Stimulated activated CD4-positive, alpha-beta T cell treated with anti-CD3 and anti-CD28 coated beads, Interleukin-15, amount 100 ng/mL, for 48 hours (primary cell): ENCODE measurements at places on chromosomes 11 and 22.
A peak's percentile ranks its signal among the peaks of the same experiment; 100 is the strongest.

DNA sequence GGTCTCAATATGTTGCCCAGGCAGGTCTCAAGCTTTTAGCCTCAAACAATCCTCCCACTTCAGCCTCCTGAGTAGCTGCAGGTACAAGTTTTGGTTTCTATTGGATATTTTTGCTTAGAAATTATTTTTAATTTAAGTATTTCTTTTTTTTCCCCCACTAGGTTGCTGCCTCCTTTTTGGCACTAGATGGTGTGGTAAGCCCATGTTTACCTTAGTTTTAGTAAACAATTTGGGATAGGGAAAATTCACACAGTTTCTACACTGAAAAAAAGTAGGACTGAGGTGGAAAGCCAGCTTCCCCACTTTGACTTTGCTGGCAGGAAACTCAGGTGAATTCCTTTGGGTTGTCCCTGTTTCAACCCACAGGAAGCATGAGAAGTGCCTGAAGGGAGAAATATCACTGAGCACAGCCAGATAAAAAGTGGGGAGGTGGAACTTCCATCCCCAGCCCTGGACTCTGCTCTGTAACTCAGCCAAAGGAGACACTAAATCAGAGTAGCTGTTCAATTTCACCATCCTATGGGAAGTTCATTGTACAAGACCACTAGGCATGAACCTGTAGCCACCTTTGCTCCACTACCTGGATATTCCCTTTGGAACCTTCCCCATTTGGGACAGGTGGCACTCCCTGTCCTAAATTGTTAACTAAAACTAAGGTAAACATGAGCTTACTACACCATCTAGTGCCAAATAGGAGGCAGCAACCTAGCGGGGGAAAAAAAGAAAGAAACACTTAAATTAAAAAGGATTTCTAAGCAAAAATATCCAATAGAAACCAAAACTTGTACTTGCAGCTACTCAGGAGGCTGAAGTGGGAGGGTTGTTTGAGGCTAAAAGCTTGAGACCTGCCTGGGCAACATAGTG lies 154.4 kb upstream of the FAT3 start:
- DNase-seq: no peak

DNA sequence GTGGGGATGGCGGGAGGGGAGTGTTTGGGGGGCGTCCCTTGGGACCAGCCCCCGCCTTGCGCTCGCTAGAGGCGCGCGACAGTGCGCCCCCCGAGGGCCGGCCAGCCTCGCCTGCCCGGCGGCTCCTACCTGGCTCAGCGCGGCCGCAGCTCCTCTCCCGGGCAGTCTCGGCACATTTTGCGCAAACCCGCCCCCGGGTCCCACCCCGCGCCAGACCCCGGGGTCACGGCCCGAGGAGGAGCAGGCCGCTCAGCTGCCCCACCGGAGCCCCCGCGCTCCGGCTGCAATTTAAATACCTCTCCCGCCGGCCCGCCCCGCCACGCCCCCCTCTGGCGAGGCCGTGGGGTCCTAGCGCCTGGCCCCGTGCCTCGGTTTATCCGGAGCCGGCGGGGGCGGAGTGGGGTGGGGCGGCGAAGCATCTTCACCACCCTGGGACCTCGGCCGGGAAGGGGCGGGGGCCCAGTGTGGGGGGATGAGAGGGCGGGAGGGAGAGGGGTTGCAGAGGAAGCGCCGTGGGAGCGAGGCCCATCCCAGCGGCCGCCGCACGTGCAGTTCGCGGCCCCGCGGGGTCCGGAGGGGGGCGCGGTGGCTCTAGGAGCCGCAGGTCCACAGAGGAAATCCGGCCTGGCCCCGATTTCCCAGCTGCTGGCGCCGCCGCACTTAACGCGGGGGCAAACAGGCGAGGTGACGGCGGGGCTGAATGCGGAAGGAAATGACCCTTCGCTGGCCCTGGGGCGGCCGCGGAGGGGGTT lies at the start of gene LRRC32:
Gene LRRC32, minus strand, starts transcription at position 263 of the 752 bp plus-strand sequence. CDS start 4,793 bp downstream, outside the sequence.
- no peak for DNase-seq

DNA sequence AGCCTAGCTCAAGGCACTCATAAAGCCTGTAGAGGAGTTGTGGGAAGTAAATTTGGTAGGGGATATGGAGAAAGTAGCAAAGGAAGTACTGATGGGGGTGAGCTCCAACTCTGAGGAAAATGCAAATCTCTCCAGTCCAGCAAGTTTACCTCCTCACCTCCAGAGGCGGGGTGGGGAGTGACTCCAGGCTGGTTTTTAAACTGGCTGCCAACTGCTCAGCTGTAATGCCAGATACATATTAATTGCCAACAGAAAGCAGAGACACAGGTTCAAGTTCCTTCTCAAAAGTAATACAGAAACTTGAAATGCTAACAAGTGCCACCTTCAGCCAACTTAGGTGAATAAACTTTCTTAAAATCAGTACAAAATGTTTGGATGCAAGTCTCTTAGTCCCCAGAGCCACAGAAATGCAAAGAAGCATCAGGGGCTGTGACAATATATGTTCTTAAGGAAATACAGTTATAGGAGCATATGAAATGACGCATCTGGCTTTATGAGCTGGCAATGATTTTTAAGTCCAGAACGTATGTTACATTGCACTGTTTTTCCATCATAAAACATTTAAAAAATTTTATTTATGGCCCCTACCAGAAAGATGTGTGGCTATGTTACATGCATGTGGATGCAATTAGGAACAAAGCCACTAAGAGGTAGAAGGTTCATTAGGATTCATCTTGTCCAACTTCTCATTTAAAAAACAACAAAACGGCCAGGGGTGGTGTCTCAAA lies 436.4 kb upstream of the CCDC90B start:
- no peak for DNase-seq

GRCh38 chr22:29156507-29156906 lies 49.2 kb upstream of the EMID1 start:
- DNase-seq: no peak

DNA sequence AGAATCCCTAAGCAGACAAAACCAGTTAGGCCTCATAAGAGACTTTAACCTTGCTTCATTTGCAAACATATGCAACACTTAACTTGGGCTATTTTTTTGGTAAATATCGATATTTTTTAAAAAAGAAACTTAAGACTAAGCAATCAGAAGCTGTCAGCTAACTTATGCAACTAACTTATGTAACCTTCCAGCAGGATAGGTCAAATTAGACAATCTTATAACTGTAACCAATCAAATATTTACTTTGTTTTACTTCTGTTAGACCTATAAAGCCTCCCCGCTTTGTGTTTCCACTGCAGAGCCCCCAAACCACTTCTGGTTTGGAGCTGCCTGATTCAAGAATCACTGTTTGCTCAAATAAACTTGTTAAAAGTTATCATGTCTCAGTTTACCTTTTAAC lies 8.0 kb downstream of the MSANTD4 start:
- no peak for DNase-seq

DNA sequence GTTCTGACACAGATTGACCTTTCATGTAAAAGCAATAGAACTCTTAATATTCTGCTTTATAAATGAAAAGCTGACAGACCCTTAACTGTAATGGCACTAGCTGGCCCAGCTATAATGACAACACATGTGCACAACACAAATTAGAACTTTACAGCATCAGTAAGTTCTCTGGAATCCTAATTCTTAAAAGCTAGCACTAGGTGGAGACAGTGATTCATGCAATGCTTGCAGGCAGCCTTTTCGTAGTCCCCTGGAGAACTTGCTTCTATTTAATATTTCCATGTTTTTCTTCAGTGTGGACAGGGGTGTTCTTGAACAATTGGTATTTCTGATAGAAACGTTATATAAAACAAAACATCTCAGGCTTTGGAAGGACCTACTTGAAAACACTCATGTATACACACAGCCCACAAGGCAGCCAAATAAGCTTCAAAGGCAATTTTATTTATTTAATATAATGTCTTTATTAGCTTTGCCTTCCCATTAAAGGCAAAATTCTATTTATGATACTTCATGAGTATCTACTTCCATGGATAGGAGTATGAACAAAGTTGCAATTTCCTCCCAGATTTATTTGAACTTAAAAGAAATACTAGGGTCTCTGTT lies 374.3 kb upstream of the MPPED2 start:
- DNase-seq: no peak

DNA sequence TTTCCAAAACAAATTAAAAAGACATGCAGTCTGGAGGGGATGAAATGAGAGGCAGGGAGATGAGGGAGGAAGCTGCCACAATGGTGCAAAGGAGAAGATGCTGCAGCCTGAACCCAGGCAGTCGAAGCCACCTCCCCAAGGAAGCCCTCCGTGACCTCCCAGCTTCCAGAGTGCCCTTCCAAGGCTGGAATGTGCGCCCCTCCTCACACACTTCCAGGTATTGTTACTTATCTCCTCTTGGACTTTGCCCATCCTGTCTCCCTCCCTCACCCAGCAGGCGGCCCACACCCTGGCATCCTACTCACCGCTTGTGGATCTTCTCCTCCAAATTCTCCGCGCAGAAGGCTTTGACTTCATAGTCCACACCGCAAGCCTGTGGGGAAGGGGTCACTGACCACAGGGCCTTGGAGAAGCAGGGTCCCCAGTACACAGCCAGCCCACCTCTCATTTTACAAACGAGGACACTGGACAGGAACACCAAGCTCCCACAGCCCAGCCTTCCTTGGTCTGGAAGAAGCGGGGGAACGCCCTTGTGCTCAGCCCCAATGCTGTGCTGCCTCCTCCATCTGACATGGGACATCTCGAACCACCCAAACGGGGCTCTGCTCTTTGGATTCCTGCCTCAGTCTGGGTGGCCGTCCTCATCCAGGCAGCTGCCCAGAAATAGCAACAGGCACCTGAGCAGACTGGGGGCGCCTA lies 40.3 kb downstream of the TPBGL start:
- DNase-seq: no peak

- DNase-seq: no peak
Measured at GRCh38 chr11:95515371-95515770, 274.2 kb downstream of the FAM76B start.

DNA sequence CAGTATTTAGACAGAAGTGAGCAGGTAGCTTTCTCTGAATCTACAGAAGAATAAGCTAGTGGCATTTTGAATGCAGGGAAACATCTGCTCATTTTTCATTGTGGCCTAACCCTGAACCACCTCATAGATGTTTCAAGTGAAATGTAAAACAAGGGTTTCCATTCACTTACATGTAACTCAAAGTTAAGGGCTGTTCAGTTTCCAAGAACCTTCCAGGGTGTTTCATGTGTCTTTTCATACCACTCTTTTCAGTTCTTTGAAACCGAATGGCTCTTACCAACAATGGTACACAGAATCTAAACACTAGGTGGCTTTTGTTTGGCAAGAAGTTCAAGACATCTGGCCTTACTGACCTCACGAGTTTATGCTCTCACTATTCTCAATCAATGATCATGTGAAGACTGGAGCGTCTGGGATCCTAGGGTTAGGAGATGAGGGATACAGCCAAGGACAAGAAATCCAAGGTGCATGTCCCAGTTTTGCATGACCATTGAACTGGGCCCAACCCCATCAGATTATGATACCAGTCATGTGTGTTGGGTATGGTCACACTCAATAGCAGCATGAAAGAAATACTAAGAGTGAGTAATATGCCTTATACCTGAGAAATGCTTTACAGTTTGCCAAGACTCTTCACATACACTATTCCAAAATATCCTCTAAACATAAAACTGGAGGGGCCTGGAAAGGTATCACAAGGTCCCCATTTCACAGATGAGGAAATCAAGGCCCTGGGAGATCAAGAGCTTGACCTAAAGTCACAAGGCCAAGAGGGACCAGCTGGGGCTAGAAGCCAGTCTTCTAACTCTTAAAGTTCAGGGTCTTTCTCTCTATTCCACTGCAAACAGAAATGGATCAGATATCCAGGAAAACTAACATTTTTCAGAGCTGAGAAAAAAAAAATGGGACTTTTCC lies 92.7 kb downstream of the ETS1 start:
- no peak for DNase-seq

GRCh38 chr11:65422633-65423515 lies at the start of gene NEAT1:
Gene NEAT1 (plus strand): TSS chr11:65422798.
- DNase-seq: peak; percentile 95
